ENCODE measurements at places on chromosomes 6 and 20.

DNA sequence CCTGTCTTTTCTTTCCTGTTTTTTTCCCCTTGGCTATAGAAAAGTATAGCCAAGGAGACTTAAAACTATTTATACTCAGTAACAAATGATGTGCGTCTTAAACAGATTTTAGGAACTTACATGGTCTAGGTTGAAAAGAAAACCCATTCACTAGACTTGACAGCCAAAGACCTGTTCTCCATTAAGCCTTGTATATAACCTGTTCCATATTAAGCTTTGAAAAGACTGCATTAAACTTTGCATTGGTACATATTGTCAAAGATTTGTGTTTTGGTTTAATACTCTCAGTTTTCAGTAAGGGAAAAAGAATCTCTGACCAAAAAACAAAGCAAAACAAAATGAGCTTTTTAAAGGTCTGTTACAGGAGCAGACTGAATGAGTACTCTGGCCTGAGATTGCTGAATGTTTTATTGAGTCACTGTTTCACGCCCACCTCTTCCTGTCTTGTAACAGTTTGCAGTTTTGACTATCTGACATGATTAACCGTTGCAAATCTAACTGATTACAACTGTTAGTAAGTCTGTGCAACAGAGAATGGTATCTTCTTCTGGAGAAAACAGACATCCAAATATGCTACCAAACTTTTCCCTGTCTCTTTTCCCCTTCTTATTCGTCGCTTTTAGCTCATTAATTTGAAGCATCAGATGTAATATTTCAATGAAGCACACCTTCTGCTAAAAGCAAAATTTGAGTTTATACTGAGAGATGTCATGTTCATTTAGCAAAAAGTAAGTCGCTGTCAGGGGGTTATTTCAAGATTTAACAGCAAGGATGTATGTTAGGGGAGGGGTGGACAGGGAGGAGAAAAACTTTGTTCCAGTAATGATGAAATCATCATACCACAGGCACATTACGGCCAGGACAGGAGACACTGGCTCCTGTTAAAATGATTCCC, 59.1 kb upstream of the SUPT3H start:
- DNase-seq = peak; percentile 51

GRCh38 chr6:113824411-113824810, 32.7 kb upstream of the MARCKS start:
- no peak for DNase-seq

DNA sequence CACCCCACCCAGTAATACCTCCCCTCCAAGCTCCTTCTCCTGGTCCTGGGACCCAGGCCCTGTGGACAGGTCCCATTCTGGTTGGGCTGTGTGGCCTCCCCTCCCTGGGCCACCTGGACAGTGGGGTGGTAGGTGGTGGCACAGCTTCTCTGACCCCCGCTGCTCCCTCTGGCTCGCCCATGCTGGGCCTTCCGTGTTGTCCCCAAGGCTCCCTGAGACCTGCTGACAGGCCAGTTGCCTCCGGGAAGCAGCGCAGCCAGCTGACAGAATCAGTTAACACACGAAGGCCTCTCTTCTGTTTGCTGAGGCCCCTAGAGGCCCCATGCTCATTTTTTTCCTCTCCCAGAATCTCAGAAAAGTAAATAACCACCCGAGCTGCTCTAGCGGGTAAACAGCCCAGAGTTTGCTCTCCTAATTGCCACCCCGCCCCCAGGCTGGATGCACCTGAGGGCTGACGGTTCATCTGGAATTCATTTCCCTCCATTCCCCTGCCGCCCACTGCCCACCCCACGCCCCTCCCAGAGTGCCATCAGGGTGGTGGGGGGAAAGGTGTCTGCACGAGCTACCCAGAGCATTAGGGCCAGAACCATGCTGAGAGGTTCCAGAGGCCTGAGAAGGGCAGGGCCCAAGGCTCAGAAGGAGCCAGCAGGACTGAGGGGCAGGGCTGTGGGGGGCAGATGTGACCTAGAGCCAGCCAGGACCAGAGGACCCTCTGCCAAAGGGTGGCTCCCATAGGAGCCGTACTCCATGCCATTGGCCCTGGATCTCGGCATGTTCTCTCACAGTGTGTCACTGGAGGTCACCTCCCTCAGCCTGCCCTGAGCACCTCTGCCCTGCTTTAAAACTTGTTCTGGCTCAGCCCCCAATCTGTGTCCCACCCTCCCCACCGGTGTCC, 157.5 kb downstream of the GRM4 start:
- DNase-seq = no peak

DNA sequence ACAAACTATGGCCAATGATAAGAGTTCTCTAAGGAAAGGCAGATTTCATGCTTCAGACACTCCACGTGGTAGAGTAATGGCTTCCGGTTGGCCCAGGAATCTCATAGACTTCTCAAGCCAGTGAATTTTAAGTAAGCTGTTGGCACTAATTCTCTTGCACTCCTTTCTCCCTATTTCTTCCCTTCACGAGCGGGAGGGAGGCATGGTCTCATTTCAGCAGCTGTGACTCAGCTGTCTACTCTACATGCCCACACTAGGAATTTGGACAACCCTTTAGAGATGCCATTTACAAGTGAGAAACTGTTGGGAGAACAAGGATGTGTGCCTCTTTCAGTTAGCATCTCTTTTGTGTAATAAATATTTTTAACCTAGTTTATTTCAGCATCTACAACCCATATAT, 107.7 kb downstream of the PTPRK start:
- no peak for DNase-seq

DNA sequence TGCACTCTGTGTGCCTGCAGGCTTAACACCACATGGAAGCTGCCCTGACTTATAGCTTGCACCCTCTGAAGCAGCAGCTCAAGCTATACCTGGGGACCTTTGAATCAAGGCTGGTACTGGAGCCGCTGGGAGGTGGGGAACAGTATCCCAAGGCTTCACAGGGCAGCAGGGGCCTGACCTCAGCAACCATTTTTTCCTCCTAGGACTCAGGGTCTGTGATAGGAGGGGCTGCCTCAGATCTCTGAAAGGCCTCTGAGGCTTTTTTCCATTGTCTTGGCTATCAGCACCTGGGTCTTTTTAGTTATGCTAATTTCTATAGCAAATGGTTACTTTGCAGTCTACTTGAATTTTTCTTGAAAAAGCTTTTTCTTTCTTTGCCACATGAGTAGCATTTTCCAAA, 80.2 kb upstream of the OPRM1 start:
- no peak for DNase-seq

- DNase-seq = no peak
Observed at GRCh38 chr6:97110626-97111025, 172.4 kb downstream of the MMS22L start.

DNA sequence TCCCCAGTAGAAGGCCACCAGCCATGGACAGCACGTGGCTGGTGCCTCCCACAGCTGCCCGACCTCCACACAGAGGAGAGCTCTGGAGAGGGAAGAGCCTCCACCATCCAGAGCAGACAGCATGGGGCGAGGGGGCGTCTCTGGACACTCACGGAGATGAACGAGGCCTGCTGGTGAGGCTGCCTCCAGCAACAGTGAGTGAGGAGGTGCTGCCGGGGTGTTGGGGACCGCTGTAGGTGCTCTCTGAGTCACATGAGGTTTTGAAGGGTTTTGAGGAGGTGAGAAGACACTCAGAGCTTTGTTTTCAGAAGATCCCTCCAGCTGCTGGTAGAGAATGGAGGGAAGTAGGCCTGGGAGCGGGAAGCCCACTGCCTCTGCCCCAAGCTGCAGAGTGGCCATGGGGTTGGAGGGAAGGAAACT, 65.6 kb downstream of the THBS2 start:
- no peak for DNase-seq

- no peak for DNase-seq
Observed at GRCh38 chr6:165889636-165890403, 226.8 kb upstream of the PDE10A start.

DNA sequence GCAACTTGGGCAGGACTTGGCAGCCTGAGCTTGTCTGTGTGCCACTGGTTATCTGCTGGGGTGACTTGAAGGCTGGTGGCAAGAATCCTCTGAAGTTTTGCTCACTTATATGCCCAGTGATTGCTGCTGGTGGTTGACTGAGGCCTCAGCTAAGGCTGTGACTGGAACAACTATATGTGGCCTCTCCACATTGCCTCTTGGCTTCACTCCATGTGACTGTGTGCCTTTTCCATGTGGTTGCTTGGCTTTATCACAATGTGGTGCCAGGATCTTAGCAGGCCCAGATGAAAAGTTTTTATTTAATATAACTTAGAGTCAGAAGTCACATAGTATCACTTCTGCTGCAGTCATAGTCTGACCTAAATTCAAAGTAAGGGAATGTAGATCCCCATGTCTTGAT, 104.5 kb downstream of the ADAT2 start:
- DNase-seq = no peak

GRCh38 chr6:85157311-85157710, 292.6 kb upstream of the NT5E start:
- no peak for DNase-seq

DNA sequence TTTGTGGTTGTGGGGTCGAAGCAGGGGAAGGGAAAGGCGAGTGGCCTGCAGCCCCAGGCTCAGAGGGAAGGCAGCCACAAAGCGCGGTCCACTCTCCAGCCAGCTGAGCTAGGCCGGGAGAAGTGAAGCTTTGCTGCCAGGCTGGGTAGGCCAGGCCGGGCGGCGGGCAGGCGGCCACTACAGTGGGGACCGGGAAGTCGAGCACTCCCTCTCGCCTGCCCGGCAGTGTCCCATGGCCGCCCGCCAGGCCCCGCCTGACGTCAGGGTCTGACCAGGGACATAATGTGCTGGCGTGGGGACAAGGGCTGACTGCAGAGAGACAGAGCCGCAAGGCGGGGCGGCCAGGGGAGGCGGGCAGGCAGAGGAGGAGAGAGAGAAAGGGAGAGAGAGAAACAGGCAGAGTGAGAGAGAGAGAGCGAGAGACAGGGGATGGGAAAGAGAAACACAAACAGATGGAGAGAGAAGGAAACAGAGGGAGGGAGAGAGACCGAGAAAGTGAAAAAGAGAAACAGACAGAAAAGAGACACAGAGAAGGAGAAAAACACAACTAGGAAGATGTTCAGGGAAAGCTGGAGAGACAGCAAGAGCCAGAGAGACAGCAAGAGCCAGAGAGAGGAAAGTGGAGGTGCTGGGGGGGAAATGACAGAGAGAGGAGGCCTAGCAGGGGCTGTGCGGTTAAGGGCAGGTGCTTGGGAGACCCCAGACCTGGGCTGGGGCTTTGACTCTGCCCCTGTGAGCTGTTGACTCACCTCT, 94.5 kb upstream of the PTPN1 start:
- no peak for DNase-seq

- DNase-seq = no peak
Observed at GRCh38 chr20:63112491-63113219, 103.3 kb downstream of the YTHDF1 start.

- DNase-seq = no peak
Observed at GRCh38 chr6:15752820-15753219, 90.0 kb upstream of the DTNBP1 start.

DNA sequence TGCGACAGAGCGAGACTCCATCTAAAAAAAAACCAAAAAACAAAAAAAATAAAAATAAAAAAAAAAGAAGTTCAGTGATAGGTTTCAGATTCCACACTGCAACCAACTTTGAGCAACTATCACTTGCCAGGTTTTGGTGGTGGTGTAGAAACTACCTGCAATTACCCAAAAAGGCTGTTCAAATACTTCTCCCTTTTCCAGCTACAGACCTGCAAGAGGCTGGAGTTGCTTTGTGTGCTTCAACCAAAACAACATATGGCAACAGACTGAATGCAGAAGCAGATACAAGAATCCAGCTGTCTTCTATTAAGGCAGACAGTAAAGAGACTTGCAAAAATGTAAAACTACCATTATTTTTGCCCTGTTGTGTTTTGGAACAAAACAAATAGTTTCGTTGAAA, 9.3 kb upstream of the BCAS1 start:
- no peak for DNase-seq

DNA sequence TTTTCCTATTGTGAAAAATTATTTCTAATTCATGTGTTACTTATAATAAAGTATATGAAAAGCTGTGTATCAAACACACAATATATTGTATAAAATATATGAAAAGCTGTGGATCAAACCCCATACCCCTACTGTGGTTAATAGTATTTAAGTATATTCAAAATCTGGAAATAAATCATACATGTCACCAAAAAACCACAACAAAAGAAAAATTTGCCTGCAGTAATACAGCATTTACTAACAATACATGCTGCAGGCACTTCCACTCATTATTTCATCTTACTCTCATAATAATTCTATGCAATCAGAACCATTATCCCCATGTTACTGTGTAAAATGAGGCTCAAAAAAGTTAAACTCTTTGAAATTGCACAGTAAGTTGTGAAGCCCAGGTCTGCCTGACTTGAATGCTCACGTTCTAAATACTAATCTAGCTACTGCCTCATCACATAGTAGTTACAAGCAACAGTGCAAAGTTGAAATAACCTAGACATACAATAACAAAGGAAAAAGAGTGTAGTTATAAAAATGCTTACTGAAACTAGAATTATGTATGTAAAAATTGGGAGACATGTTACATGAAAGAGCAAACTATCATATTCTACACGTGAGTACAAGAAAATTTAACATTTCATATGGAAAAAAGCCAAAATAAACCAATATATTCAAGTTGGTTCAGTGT, 61.7 kb downstream of the FAM217A start:
- no peak for DNase-seq

DNA sequence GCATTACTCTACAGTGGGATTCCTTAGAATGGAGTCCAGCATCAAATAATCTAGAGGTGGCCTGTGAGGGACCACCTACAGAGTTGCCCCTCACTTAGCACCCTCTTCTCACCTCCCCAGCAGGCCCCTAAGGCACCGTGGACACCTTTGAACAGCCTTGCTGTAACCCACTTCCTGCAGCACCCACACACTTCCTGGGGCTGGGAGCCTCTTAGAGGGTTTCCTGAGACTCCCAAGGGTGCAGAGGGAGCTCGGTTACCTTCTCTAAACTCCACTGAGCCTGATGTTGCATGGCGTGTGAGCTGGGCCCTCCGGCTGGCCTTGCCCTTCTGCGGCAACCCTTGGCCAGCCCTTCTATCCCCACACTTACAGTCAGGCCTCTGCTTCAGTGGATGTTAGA, 7.3 kb upstream of the SIRPG start:
- DNase-seq = peak; percentile 58

GRCh38 chr6:159931846-159932245, 37.0 kb upstream of the IGF2R start:
- DNase-seq = no peak
